Kidney (tissue), 22 donors: ENCODE measurements at places on chromosomes 11 and 22. TPM values are rescaled to one million over a fixed set of nuclear protein-coding genes. Genes with fewer than 3 reads are reported as not detected.

The OR52I1 gene
- total RNA-seq, result not detected

DNA sequence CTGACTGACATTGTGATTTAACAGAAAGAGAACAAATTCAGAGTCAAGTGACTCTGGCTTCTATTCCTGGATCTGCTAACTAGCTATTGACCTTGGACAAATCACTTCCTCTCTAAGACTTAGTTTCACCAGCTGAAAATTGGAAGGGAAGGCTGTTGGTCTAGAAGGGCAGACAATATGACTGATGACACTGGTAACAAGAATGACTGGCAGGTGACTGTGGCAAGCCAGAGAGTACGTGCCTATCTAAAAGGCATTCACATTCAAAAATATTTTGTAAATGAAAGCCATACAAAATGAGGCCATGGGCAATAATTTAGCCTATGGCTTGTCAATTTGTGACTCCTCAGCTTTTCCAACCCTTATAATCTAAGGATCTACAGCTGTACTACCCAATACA, 23.5 kb downstream of the SERGEF start:
- no peak overlapping the region for H3K4me3 ChIP-seq
- no peaks in the 10 kb centered on the region for H3K27me3 ChIP-seq
- H3K27ac ChIP-seq, result no peak overlapping the region
- peaks cover 6% of the 10 kb centered on the region for H3K4me1 ChIP-seq

The FOLR2 gene
- 31.9 TPM for total RNA-seq

The UBE2L6 gene
- total RNA-seq, result 71.4 TPM

DNA sequence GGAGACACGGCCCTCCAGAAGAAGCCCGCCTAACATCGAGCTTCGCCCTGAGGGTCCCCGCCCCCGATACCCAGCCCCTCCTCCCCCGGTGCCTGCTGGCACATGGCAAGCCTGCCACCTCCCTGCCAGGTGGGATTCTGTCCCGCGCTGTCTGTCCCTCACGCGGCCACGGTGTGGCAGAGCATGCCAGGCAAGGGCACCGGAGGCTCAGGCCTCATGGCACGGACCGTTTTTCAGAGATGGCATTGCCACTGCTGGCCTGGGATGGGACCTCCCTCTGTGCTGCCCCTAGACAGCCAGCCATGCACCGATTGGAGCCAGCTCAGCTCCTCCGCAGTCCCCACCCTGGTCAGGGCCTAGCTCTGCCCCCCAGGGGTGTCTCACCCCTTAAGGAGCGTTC, 19.4 kb downstream of the MRPL23 start:
- peak; percentile 2 for DNase-seq
- no peaks in the 10 kb centered on the region for H3K27me3 ChIP-seq
- no peaks in the 10 kb centered on the region for H3K4me1 ChIP-seq
- no peak overlapping the region for H3K27ac ChIP-seq
- H3K4me3 ChIP-seq, result no peak overlapping the region

- H3K27me3 ChIP-seq, result no peaks in the 10 kb centered on the region
- H3K36me3 ChIP-seq, result peaks cover 7% of the 10 kb centered on the region
- H3K27ac ChIP-seq, result no peak overlapping the region
- H3K4me1 ChIP-seq, result no peaks in the 10 kb centered on the region
- DNase-seq, result peak; percentile 60
- no peak overlapping the region for H3K4me3 ChIP-seq
Observed at GRCh38 chr22:23837496-23837859, 1.3 kb downstream of the DERL3 start.

The GATD1 gene
- 66.2 TPM for total RNA-seq

The CHEK1 gene
- total RNA-seq, result 4.9 TPM

DNA sequence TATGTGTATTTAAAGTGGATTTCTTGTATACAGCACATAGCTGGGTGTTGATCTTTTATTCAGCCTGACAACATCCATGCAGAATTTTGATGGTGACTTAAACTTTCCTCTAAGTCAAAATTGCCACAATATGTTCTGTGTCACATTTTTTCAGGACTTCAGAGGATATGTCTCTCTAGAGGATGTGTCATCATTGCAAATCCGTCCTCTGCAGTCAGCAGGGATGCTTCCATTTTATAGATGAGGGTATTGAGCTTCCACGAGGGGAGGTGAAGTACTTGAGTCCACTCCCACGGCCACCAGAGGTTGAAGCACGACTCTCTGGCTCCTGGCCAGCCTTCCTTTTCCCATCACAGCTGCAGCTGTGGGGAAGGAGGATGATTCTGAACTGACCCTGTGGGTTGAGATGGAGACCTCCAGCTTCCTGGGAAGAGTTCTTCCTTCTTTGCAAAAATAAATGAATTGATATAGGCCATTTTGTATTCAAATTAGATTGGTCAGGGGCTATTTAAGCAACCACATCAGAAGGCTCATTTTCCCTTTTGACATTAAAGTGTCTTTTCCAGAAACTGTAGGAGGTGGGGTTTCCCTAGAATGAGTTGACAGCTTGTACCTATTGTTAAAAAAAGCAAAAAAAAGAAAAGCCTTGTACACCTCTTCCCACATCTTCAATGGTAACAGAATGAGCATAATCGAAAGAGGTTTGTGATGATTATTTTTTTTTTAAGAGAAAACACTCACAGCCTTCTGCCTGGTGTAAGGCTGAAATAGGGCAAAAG, 55.2 kb upstream of the MYEOV start:
- H3K4me1 ChIP-seq, result no peaks in the 10 kb centered on the region
- no peaks in the 10 kb centered on the region for H3K27me3 ChIP-seq
- H3K4me3 ChIP-seq, result no peak overlapping the region
- no peak for DNase-seq
- H3K27ac ChIP-seq, result no peak overlapping the region

DNA sequence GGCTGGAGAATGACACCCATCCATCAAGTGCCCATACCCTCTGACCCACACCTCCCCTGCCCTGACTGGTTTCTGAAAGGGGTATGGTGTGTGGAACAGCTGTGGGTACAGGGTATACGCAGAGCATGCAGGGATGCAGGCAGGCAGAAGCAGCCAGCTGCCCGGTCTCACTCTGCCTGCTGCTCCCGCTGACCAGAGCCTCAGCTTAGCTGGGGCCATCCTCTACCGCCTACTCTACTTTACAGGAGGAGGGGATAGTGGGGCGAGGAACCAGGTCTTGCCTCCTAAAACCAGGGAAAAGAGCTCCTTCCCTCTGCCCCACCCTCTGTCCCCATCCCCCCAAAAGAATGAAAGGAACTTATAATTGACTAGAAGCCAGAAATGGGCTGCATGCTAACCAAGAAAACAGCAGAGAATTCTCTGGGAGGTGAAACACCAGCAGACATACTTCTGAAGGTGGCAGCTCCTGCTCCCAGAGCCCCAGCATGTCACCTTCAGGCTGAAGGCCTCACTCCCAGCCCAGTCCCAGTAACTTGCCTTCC, 13.0 kb upstream of the CHRM4 start:
- no peak for DNase-seq
- peaks cover 21% of the 10 kb centered on the region for H3K36me3 ChIP-seq
- no peaks in the 10 kb centered on the region for H3K27me3 ChIP-seq
- H3K4me1 ChIP-seq, result no peaks in the 10 kb centered on the region
- no peak overlapping the region for H3K4me3 ChIP-seq

- no peak for DNase-seq
- no peaks in the 10 kb centered on the region for H3K4me1 ChIP-seq
- no peaks in the 10 kb centered on the region for H3K36me3 ChIP-seq
- no peak overlapping the region for H3K27ac ChIP-seq
- H3K27me3 ChIP-seq, result no peaks in the 10 kb centered on the region
Observed at GRCh38 chr11:45303316-45303715, 17.2 kb upstream of the SYT13 start.

The BIRC3 gene
- total RNA-seq, result 110 TPM

DNA sequence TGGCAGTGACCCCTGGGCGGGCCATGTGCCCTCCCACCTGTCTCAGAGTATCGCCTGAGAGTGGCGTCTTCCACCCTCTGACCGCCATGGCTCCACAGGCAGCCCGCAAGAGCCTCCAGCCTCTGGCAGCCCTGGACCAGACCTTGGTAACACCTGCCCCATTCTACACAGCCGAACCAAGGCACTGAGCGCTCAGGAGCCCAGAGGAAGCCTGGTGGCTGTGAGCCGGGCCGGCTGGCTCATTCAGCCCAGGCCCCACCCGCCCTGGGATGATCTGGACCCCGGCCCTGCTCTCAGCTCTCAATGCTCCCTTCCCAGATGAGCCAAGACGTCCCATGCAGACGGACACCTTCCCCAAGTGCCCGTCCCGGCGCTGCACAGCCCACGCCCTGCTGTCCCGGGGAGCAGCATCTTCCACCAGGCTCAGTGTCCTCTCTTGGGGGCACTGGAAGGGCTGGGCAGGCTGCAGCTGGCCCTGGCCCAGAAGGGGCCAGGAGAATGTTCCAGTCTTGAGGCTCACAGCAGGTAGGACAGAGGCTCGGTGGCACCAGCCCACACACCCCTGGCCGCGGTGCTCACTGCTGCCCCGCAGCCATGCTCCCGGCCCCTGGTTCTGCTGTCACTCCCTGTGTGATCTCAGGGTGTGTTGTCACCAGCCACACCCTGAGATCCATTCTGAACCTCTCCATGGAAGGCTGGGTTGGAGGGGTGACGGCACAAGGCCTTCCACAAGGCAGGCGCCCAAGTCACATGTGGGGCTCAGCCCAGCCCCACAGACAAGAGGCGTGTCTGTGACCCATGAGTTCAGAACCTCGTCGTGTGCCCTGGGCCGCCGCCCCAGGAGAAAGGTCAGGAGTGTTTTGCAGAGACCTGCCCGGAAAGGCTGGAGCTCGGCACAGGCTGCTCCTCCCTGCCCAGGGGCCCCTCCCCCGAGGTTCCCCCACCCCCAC, 24.2 kb upstream of the PPARA start:
- no peaks in the 10 kb centered on the region for H3K27me3 ChIP-seq
- no peak overlapping the region for H3K27ac ChIP-seq
- no peak overlapping the region for H3K4me3 ChIP-seq
- DNase-seq, result no peak
- H3K4me1 ChIP-seq, result no peaks in the 10 kb centered on the region
- no peaks in the 10 kb centered on the region for H3K36me3 ChIP-seq

The SGSM1 gene
- 4.7 TPM for total RNA-seq

- H3K27ac ChIP-seq, result no peak overlapping the region
- peak overlapping the region; percentile 48 for H3K4me3 ChIP-seq
- H3K4me1 ChIP-seq, result no peaks in the 10 kb centered on the region
Observed at GRCh38 chr22:22507743-22508273, 734 bp downstream of the ZNF280B start.

- DNase-seq, result no peak
- no peaks in the 10 kb centered on the region for H3K27me3 ChIP-seq
- no peak overlapping the region for H3K4me3 ChIP-seq
- H3K4me1 ChIP-seq, result no peaks in the 10 kb centered on the region
- H3K36me3 ChIP-seq, result no peaks in the 10 kb centered on the region
Observed at GRCh38 chr11:76698321-76699043, 27.9 kb upstream of the LRRC32 start.

The OR51B5 gene
- total RNA-seq, result not detected

The PGM2L1 gene
- 11.5 TPM for total RNA-seq

The CCDC188 gene
- 2.8 TPM for total RNA-seq

The OTOG gene
- 0.06 TPM for total RNA-seq

The PHF21B gene
- total RNA-seq, result 2.8 TPM

DNA sequence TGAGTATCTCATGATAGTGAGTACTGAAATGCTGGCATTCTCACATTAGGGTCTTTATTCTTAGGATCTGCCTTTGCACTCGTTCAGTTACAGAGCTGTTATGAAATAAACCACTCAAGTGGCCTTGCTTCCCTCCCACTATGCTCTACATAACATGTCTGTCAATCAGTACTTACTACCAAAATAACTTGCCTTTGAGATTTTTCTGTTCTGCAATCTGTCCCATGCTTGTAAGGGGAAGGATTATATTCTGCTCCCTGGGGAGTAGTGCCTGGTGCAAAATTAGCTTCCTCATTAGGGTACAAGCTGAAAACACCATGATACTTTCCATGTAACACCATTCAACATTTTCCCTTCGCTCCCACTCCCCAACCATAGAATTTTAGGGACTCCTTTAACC, 1.9 kb upstream of the GRAP2 start:
- no peak for DNase-seq
- H3K27ac ChIP-seq, result no peak overlapping the region
- H3K27me3 ChIP-seq, result no peaks in the 10 kb centered on the region
- H3K4me3 ChIP-seq, result no peak overlapping the region
- H3K36me3 ChIP-seq, result no peaks in the 10 kb centered on the region
- no peaks in the 10 kb centered on the region for H3K4me1 ChIP-seq

DNA sequence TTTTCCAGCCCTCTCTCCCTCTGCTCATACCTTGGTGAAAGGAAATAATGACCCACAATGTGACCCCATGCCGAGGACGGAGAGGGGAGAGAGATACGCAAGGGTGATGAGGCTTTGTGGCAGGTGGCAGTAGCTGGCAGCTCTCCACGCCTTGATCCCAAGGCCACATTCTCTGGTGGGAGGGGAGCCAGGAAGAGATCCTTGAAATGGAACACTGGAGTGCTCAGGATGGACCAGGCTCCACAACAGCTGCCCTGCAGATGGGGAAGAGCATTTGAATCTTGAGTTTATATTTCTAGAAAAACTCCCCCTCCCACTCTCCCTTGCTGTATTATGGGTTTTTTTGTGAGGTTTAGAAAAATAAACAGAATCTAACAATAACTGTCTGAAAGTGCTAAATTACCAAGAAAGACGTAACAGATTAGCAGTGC, 61.6 kb upstream of the CDON start:
- no peaks in the 10 kb centered on the region for H3K36me3 ChIP-seq
- no peak overlapping the region for H3K27ac ChIP-seq
- H3K4me1 ChIP-seq, result no peaks in the 10 kb centered on the region
- no peaks in the 10 kb centered on the region for H3K27me3 ChIP-seq

DNA sequence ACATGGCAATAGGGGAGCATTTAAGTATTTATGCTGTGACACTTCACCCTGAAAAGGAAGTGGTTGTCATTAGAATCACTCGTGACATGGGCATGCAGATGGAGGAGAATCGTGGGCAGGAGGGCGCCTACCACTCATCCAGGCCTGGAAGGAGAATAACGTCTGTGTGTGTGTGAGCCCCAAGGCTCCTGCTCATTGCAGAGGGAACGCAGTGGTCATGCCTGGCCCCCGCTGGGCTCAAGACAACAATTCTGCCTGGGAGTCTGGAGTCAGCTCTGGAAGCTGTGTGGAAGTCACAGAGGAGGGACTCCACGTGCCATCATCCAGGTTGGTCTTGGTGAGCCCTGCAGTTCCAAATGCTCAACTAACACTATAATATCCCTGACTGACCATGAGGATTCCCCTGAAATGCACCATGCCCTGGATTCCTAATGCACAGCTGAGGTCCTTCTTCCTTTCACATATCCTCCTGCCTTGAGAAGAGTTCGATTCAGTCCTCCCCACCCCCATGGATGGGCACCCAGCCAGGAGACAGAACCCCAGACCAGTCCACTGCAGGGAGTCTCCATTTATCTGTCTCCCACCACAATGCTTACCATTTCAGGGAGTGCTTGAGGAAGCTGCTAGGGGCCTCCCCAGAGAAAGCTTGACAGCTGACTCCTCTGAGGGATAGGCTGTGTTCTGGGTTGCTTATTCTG, 446.9 kb upstream of the B3GAT1 start:
- DNase-seq, result no peak
- no peaks in the 10 kb centered on the region for H3K36me3 ChIP-seq
- H3K27me3 ChIP-seq, result no peaks in the 10 kb centered on the region
- H3K4me3 ChIP-seq, result no peak overlapping the region
- no peak overlapping the region for H3K27ac ChIP-seq
